ENCODE measurements at places on chromosomes 1 and 21. TPM values are rescaled to one million over a fixed set of nuclear protein-coding genes. Genes with fewer than 3 reads are reported as not detected.

PLCH2 gene
- total RNA-seq: not detected

KCNC4 gene
- 4.6 TPM for total RNA-seq

REN gene
- total RNA-seq: not detected

HSD3B1 gene
- total RNA-seq: not detected

C1orf94 gene
- not detected for total RNA-seq

C1orf87 gene
- total RNA-seq: not detected

FMN2 gene
- not detected for total RNA-seq

LSS gene
- 61.1 TPM for total RNA-seq

S100A7 gene
- not detected for total RNA-seq

HSD11B1 gene
- total RNA-seq: 134 TPM

VSIG8 gene
- not detected for total RNA-seq

NBPF10 gene
- 1.9 TPM for total RNA-seq

TLCD4 gene
- total RNA-seq: 0.78 TPM

PADI1 gene
- not detected for total RNA-seq

GJA9 gene
- total RNA-seq: not detected

S100A5 gene
- total RNA-seq: not detected

ADAMTS4 gene
- 2.2 TPM for total RNA-seq

PIGV gene
- total RNA-seq: 15.5 TPM

PGLYRP4 gene
- not detected for total RNA-seq

OR2L3 gene
- total RNA-seq: not detected

MYOC gene
- total RNA-seq: 0.10 TPM

C1orf21 gene
- total RNA-seq: 17.6 TPM

FCAMR gene
- total RNA-seq: not detected

PRXL2B gene
- 20.9 TPM for total RNA-seq

OLIG2 gene
- not detected for total RNA-seq

C1orf53 gene
- total RNA-seq: 5.1 TPM

A3GALT2 gene
- total RNA-seq: not detected

VAV3 gene
- 1.4 TPM for total RNA-seq

LRRC8B gene
- 4.9 TPM for total RNA-seq

ACTL8 gene
- total RNA-seq: not detected

AKNAD1 gene
- total RNA-seq: not detected

RAP1GAP gene
- total RNA-seq: 0.29 TPM

FCRL5 gene
- total RNA-seq: not detected

OR2W3 gene
- total RNA-seq: not detected

All from cardiac ventricle fibroblast (primary cell).